ENCODE measurements at places on chromosomes 5 and 9.

- DNase-seq: no peak
Measured at GRCh38 chr5:30867711-30868110, 325.8 kb upstream of the CDH6 start.

DNA sequence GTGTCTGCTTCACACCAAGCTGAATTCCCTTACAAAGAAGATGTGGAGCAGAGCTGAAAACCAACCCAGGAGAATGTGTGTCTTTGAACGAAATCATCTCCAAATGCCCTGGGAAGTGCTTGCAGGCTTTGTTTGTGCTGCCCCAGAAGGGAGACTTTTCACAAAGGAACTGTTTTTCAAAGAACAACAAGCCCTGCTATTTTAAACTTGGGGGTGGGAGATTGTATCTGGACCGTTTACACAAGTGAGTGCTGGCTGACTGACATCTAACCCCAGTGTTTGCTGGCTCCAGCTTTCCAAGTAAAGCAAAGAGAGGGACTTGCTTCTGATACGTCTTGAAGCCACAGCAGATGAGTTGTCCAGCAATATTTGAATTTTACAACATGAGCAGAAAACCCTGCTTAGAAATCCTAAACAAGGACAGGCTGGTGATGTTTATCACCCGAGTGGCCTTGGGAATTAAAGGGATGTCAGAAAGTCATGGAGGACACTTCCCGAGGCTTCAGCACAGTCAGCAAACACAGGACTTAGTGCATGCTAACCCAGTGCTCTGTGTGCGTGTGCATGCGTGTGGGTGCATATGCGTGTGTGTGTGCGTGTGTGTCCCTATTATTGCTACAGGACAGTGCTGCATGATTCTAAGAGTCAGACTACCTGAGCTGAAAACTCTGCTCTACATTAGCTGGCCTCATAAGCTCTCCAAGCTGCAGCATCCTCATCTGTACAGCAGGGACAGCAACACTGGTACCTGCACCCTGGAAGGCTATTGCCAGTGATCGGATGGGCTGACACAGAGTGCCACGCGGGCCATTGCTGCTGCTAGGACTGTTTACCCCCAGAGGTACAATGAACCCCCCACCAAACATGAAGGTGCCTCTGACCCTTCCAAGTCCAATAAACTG is 1.4 kb downstream of the ADAMTS12 start:
- no peak for DNase-seq

DNA sequence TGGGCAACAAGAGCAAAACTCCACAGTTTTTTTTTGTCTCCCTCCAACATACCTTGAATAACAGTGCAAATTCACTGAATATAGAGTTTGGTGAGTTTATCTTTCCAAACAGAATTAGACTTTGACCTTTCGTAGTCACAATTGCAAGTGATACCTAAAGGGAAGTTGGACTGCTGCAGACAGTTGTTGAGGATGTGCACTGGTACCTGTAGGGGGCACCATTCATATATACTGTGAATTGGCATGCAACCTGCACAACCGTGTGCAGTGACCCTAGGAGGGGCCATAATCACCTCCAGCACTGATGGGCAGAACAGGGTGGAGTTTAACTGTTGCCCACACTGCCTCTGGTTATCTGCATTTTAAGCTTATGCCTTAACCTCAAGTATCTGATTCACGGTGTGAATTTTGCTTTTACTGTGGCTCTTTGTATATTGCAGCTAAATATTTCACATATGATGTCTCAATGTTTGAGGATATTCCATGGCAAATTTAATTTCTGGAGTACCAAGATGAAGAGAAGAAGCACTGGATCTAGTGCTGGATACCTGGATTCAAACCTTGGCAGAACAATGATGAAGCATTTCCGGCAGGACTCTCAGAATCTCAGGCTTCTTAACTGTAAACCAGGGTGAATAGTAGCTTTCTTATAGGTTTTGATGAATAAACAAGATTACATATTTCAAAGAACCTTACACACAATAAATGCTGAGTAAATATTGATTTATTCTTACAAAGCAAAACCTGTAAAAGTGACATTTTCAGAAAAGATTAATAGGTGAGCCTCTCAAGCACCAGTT is 144.3 kb downstream of the ACTBL2 start:
- DNase-seq: no peak

GRCh38 chr5:32526810-32527209 is 58.5 kb upstream of the SUB1 start:
- DNase-seq: no peak

Data from stimulated activated CD4-positive, alpha-beta T cell treated with anti-CD3 and anti-CD28 coated beads, Interleukin-2, amount 100 ng/mL, for 48 hours (primary cell).